Endothelial cell (in vitro differentiated cells): ENCODE measurements at places on chromosomes 5 and 9. TPM values are rescaled to one million over a fixed set of nuclear protein-coding genes. Genes with fewer than 3 reads are reported as not detected.

FABP6 gene
- total RNA-seq = 1.2 TPM

C5orf34 gene
- 4.8 TPM for total RNA-seq

CMBL gene
- total RNA-seq = 13.1 TPM

S1PR3 gene
- total RNA-seq = 18.3 TPM

PCDHAC2 gene
- 5.2 TPM for total RNA-seq
